Stimulated activated CD8-positive, alpha-beta memory T cell treated with anti-CD3 and anti-CD28 coated beads, Interleukin-4, amount 100 ng/mL, for 4 hours (primary cell): ENCODE measurements at places on chromosomes 1 and 21.

DNA sequence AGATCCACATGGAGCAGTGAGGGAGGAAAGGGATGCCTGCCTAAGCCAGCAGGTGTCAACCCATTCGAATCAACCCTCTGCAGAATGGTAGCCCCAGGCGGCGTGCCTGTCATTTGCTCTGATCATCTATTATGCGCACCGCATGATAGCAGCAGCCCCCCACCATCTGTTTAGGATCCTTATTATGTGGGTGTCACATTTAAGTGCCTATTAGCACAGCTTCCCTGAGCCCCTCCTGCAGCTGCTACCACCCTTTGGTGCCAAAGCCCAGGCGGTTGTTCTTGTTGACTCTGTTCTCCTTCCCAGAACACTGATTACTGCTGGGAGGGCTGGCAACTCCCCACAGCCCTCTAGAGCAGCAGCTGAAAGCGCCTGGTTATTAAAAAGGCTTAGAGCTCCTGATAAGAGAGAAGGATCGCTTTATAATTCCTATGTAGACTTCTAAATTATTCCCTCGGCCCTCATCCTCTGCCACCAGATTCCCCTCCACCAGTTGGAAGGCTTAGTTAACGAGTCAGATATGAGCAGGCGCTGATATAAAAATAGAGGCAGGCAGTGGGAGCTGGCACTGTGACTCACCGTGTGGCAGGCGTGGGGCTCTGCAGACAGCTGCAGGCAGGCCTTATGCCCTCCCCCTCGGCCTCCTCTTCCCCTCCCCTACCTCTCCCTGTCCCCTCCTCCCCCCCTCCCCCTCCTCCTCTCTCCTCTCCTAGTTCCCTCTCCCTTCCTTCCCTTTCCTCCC lies 23.0 kb downstream of the ACTA1 start:
- DNase-seq, result no peak

- DNase-seq, result no peak
Observed at GRCh38 chr1:226891846-226892523, 21.6 kb downstream of the PSEN2 start.

- DNase-seq, result no peak
Observed at GRCh38 chr1:95223110-95223509, 10.9 kb upstream of the RWDD3 start.

DNA sequence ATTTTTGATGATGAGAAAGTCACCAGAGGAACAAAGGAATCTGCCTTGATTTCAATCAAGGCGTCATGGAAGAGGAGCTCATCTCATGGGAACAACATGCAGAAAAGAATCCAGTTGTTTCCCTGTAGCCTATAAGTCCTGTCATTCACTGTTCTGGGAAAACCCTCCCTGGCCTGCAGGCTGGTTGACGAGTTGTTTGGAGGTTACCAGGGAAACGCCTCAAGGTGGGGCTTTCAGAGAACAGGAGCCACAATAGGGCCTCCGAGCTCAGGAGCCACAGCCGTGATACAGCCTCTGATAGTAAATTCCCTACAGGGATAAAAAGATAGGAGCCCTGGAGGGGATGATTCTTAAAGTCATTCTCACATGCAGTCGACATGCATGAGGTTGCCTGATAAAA lies 135.2 kb downstream of the PSMG1 start:
- DNase-seq, result no peak

GRCh38 chr1:21861602-21862429 lies 49.8 kb downstream of the LDLRAD2 start:
- no peak for DNase-seq

- DNase-seq, result no peak
Observed at GRCh38 chr1:213530611-213531320, 457.0 kb upstream of the PROX1 start.
